Ovary (tissue), 10 donors: ENCODE measurements at places on chromosomes 5 and 9.
A peak's percentile ranks its signal among the peaks of the same experiment; 100 is the strongest.

DNA sequence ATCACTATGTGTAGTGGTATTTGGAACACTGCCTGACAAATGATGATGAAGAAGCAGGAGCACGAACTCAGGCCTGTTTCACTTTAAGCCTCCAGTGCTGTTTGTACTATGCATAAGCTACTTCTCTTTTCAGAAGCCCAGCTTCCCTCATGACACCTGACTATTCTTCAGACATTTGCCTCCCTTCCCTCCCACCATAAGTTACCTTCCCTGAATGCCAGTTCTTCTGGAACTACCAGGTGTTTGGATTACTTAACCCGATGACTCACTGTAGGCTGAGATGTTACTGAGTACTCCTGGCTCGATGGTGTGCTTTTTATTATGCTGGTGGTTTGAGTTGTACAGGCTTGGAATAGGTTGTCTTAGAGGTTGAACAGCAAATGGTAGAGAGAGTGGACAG is 180.0 kb downstream of the SPATA31D1 start:
- no peak for DNase-seq

DNA sequence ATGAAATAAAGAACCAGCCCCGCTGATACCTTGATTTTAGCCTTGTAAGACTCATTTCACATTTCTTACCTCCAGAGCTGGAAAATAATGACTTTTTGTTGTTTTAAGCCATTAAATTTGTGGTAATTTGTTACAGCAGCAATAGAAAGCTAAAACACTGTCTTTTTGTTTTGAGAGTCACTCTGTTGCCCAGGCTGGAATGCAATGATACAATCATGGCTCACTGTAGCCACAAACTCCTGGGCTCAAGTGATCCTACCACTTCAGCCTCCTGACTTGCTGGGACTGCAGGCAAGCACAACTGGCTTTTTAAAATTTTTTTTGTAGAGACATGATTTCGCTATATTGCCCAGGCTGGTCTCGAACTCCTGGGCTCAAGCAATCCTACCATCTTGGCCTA is 34.7 kb upstream of the MYO10 start:
- no peak for DNase-seq

DNA sequence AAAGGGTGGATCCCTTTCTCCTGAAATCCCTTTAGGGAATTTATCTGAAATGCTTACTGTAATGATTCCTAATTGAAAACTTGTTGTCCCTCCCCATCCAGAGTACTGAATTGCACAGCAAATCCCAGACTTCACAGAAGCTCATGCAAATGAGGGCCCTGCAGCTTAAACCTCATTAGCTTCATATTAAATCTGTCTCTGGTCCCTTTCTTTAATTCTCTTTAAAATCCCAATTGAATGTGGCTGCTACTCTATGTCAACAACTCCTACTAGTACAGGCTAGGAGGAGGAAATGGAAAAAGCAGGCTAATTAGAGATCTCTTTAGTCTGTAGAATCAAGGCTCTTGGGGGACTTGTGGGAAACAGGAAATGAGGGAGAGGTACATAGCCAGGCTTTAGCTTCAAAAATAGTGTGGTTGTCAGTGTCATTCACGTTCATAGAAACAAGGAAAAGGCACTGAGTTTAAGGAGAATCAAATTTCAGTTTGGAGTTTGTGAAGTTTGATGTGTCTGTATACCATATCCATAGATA is 191.3 kb upstream of the PRDM9 start:
- DNase-seq: no peak

DNA sequence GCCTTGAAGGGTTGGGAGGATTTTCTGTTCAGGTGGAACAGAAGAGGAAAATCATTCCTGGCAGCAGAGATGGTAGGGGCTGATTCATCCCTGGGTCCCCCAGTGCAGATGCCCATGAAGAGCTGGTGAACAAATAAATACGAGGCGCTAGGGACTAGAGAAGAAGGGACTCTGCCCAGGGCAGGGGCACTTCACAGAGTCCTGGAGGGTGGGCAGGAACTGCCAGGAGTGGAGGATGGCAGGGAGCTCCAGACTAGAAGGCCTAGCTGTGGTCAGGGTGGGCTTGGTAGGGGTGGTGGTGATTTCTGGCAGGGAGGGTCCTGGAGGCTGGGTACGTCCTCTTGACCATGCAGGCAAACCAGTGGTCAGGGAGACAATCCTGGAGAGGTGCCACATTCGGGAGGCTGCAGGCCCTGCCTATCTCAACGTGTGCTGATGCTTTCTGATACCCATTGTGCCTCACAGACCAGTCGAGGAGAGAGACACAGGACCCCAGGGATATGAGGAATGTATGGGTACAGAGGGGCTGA is 69.9 kb downstream of the CRB2 start:
- DNase-seq: no peak

DNA sequence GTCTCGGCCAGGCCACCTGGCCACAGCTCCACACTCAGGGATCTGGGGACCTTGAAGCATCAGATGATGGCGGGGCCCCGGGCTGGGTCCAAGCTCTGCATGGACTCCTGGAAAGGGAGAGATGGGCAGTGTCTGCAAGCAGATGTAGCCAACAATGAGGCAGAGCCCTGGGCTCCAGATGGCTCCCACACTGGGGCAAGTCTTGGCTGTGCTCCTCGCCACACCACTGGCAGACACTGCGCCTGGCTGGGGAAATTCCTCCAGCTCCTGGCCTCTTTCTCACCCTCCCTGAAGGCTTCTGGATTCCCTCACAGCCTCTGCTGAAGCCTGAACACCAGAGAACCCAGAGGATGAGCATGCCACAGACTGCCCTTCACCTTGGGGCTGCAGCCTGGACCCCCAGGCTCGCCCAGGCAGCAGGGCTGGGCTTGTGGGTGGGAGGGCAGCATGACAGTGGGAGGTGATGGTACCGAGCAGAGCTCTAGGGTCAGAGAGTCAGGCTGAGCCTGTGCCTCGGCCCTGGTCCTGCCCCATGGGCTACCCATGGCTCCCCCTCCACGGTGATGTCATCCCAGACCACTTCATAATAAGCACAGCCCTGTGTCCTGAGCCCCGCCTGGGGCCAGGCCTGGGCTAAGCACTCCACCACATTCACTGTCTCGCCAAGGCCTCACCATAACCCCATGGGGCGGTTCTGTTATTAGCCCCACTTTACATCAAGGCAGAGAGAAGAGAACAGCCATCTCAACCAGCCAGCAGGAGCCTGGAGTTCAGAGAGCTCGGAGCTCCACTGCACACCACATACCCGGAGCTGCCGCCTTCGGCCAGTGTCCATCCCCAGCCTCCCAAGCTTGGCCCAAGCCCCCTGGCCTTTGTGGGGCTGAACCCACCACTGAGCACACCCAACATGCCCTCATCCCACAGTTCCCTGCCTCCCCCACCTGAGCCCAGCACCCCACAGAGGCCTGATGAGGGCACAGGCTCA is 62.2 kb upstream of the ADAMTS2 start:
- DNase-seq: no peak

DNA sequence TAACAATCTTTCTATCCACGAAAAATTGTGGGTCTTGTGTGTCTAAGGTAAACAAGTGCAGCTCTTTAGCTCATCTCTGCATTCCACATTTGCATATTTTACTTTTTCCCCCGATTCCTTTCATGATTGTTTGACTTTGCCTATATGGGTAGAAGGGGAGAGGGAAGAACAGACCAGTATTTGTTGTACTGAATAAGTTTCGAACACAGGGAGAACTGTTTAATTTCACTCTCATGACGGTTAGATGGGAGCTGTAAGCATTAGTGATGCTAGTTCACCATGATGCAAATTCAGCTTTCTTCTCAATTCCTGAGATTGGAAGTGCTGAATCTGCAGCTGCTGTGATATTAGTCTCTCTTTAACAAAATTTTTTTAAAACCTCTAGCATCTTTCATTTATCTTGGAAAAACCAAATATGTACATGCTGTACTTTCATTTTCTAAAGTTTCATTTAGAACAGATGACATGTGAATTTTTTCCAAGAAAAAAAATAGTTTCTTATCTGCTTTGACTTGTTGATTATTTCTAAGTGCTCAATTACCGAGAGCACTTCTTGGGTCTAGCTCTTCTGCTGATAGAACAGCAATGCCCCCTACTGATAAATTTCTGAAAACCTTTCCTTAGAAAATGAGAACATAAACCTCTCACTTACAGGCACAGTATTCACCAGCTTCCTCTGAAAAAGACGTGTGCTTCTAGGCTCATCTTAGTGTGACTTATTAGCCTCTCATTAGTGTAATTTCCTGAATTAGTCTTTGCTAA is 149.5 kb downstream of the BAAT start:
- DNase-seq: no peak

DNA sequence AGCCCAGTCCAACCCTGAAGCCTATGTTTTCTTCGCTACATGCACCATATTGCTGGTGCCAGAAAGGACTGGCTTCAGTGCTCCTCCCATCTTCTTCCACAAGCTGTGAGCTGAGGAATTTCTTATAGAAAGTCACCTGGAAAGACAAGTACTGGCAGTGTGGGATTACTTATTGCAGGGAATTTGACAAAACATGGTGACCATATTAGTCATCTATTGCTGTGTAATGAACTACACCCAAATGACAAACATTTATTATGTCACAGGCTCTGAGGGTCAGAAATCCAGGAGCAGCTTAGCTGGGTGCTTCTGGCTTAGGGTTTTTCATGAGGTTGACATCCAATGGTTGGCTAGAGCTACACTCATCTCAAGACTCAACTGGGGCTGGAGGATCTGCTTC is 75.5 kb downstream of the ENTREP1 start:
- DNase-seq: no peak

- DNase-seq: no peak
These were observed 47.3 kb upstream of the TNC start for GRCh38 chr9:115165233-115165632.

- no peak for DNase-seq
These were observed 312.4 kb downstream of the ARHGEF28 start for GRCh38 chr5:73938280-73938937.

- no peak for DNase-seq
These were observed 848.8 kb downstream of the MAT2B start for GRCh38 chr5:164354139-164354751.

- DNase-seq: peak; percentile 75
These were observed at the start of gene GDNF for GRCh38 chr5:37839407-37840052. GDNF (minus strand) TSS chr5:37840041; CDS start chr5:37834796, 5,245 bp downstream.

DNA sequence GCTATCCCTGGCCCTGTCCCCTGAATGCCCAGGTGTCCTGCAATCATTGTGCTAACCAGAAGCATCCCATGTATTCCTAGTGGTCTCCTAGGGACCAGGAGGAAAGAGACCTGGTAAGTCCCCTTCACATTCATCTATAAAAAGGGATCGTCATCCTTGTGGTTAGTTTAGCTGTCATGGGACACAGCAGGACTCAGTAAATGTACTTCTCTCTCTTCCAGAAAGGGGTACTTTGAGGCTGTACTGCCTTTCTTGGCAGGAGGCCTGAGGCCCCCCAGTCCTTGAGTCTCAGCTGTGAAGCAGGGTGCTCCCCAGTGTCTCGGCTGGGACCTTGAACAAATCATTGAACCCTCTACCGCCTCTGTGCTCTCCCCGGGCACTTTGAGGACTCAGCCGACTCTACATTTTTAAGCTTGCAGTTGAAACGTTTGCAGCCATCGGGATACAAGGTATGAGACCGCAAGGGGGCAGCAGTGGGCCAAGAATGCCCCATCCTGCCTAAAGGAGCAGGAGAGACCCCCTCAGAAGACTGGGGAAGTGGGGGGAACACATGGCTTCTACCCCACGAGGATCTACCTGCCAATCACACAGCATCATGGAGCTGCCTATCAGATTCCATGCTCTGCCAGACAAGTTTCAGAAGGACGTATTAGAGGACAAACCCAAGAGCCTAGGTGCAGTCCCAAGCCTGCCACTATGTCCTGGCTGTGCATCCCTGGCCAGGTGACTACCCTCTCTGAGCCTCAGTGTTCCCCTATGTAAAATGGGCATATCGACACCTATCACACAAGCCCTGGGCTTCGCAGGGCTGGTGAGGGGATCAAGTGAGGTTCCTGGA is 2.4 kb upstream of the PHYKPL start:
- peak; percentile 62 for DNase-seq

DNA sequence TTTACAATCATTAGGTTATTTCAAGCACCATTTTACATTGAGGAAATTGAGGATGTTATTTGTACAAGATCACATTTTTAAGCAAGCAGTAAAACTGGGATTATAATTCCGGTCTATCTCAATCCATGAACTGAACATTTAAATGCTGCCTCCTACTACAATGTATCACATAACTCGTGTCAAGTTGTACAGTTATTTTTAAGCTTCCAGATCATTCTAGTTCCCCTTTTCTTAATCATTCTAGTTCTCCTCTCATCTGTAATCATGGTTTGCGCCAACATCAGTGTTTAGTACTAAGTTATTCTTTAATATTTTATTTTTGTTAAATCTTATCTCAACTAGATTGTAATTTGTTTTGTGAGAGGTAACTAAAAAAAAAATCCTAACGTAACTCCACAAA is 2.4 kb upstream of the UHRF2 start:
- DNase-seq: no peak

GRCh38 chr9:4762886-4763541 is 22.0 kb upstream of the AK3 start:
- DNase-seq: no peak
